Right cardiac atrium (tissue), 5 donors: ENCODE measurements at places on chromosomes 3 and 15.
A peak's percentile ranks its signal among the peaks of the same experiment; 100 is the strongest.

- no peak for DNase-seq
Measured at GRCh38 chr3:69082805-69083204, 1.9 kb upstream of the ARL6IP5 start.

GRCh38 chr3:188294113-188294512 is 140.2 kb downstream of the LPP start:
- DNase-seq, result no peak

DNA sequence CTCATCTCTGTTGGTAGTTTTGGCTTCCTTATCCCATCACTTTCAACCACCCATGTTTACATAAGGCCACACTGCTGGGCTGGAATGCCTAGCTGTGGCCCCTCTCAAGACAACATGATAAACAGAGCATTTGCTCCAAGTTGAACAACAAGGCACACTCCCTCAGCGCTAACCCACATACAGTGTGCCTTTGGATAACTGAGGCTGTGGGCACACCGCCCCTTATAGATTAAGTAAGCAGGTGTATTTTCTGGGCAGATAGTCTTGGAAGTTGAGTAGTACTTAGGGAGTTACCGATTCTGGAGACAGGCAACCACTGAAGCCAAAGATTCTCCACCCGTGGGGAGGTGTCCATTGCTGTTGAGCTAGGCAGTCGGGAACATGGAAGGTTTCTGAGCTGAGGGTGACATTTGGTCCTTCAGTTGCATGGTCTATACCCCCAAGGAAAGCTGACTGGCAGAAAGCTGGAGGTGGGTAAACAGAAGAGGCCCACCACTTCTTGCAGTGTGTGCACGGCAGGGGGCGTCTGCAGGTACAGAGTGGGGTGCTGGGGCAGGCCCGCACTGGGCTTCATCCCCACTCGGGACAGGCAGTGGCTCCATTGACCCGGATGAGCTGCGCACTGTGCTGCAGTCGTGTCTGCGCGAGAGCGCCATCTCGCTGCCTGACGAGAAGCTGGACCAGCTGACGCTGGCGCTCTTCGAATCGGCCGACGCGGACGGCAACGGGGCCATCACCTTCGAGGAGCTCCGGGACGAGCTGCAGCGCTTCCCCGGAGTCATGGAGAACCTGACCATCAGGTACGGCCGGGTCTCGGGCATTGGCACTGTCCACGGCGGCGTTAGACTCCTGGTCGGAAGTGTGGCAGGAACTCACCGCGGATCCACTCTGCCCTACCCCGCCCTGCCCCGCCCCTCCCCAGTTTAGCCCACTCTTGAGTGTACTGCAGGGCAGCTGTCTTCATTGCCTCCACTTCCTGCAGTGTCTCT is 16.8 kb downstream of the NOX5 start:
- peak; percentile 73 for DNase-seq

GRCh38 chr3:4038351-4038750 is 239.1 kb downstream of the LRRN1 start:
- no peak for DNase-seq
